ENCODE measurements at places on chromosomes 12 and 14.

- H3K36me3 ChIP-seq, result peaks cover 10% of the 10 kb centered on the region
- DNase-seq, result no peak
- no peak overlapping the region for H3K4me3 ChIP-seq
- no peaks in the 10 kb centered on the region for H3K27me3 ChIP-seq
- no peak overlapping the region for H3K27ac ChIP-seq
- peaks cover 4% of the 10 kb centered on the region for H3K4me1 ChIP-seq
Observed at GRCh38 chr14:101920271-101920670, 44.1 kb upstream of the DYNC1H1 start.

GRCh38 chr12:50981319-50982239 lies 29.2 kb downstream of the HIGD1C start:
- DNase-seq, result no peak
- H3K36me3 ChIP-seq, result peaks cover under 1% of the 10 kb centered on the region
- no peak overlapping the region for H3K4me3 ChIP-seq
- H3K27ac ChIP-seq, result no peak overlapping the region
- no peaks in the 10 kb centered on the region for H3K27me3 ChIP-seq

- DNase-seq, result no peak
- H3K27me3 ChIP-seq, result no peaks in the 10 kb centered on the region
- H3K4me3 ChIP-seq, result no peak overlapping the region
Observed at GRCh38 chr12:1330477-1330827, 263.9 kb downstream of the FBXL14 start.

GRCh38 chr12:104870797-104871196 lies 87.3 kb downstream of the SLC41A2 start:
- H3K36me3 ChIP-seq, result peaks cover 2% of the 10 kb centered on the region
- DNase-seq, result no peak
- no peak overlapping the region for H3K4me3 ChIP-seq

GRCh38 chr12:108127654-108128053 lies 1.4 kb upstream of the WSCD2 start:
- DNase-seq, result no peak
- no peak overlapping the region for H3K27ac ChIP-seq
- H3K4me3 ChIP-seq, result no peak overlapping the region
- H3K36me3 ChIP-seq, result no peaks in the 10 kb centered on the region

DNA sequence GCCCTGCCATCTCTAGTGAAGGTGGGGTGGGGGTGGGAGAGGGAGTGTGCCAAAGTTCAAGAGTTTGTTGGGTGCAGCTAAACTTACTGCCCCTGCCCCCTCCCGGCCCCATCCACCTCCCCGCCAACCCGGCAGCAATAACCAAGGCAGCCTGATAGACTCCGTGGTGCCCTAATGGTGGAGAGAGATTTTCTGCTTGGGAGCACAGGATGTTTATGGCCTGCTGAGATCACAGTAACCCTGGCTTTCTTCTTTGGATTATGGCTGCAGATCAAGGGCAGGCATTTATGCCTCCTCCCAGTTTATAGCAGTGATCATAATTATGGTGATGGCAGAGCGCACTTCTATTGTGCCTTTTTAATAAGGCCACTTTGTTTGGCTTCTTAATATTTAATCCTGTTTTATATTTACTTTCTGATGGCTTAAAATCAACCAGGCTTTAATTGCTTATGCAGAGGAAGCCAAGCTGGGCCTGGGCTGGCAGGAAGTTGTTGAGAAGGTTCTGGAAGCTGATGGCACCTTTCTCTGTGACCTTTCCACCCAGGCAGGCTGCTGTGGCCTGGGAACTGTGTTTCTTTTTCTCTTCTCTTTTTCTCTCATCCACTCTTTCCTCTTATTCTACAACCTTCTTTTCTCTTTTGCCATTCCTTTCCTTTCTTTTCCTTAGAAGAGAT lies 256.8 kb upstream of the FKBP4 start:
- H3K27ac ChIP-seq, result no peak overlapping the region
- H3K4me3 ChIP-seq, result no peak overlapping the region
- DNase-seq, result no peak
- H3K27me3 ChIP-seq, result no peaks in the 10 kb centered on the region

DNA sequence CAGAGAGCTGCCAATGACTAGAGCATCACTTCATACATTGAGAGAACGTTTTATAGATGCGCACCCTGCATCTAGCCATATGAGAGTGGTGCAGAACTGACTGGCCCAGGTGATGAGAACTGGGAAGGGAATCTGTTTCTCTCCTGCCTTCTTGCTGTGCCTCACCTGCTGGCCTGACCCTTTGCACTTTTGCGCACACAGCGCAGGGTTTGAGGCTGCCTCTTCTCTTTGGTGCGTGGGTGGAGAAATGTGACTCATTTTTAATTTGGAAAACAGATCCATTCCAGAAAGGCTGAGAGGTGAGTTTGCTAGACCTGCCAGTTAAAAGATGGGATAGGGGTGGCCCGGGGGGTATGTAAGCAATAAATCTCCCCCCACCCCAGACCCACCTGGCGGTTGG lies 453 bp upstream of the ESRRB start:
- H3K27me3 ChIP-seq, result peaks cover 40% of the 10 kb centered on the region
- no peak overlapping the region for H3K4me3 ChIP-seq
- peaks cover 4% of the 10 kb centered on the region for H3K4me1 ChIP-seq
- H3K27ac ChIP-seq, result no peak overlapping the region

- no peak overlapping the region for H3K4me3 ChIP-seq
- H3K27me3 ChIP-seq, result peaks cover 5% of the 10 kb centered on the region
- no peaks in the 10 kb centered on the region for H3K4me1 ChIP-seq
- H3K27ac ChIP-seq, result no peak overlapping the region
Observed at GRCh38 chr14:93937519-93937918, 10.4 kb downstream of the FAM181A start.

- H3K36me3 ChIP-seq, result no peaks in the 10 kb centered on the region
- no peaks in the 10 kb centered on the region for H3K27me3 ChIP-seq
Observed at GRCh38 chr12:58533652-58534051, 386.7 kb downstream of the LRIG3 start.

GRCh38 chr12:117514016-117514415 lies 152.6 kb upstream of the NOS1 start:
- H3K27ac ChIP-seq, result no peak overlapping the region
- no peak overlapping the region for H3K4me3 ChIP-seq
- H3K4me1 ChIP-seq, result peaks cover 8% of the 10 kb centered on the region
- no peaks in the 10 kb centered on the region for H3K27me3 ChIP-seq
- DNase-seq, result no peak
- H3K36me3 ChIP-seq, result no peaks in the 10 kb centered on the region

- no peak for DNase-seq
- H3K27ac ChIP-seq, result no peak overlapping the region
- no peaks in the 10 kb centered on the region for H3K27me3 ChIP-seq
- no peaks in the 10 kb centered on the region for H3K4me1 ChIP-seq
- H3K36me3 ChIP-seq, result peaks cover 19% of the 10 kb centered on the region
Observed at GRCh38 chr12:43347026-43347425, 205.0 kb downstream of the ADAMTS20 start.

- no peaks in the 10 kb centered on the region for H3K27me3 ChIP-seq
- H3K4me3 ChIP-seq, result no peak overlapping the region
- no peaks in the 10 kb centered on the region for H3K36me3 ChIP-seq
Observed at GRCh38 chr12:108400481-108400880, 61.4 kb upstream of the CMKLR1 start.

DNA sequence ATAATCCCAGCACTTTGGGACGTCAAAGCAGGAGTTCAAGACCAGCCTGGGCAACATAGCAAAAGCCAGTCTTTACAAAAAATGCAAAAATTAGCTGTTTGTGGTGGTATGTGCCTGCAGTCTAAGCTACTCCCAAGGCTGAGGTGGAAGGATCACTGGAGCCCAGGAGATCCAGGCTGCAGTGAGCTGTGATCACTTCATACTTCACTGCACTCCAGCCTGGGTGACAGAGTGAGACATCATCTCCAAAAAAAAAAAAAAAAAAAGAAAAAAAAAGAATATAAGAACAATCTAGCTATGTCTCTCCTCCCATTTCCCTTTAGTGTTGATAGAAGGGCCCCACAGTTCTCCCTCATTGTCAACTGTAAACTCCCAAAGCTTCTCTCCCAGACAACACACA lies 3.5 kb upstream of the BCAT1 start:
- no peaks in the 10 kb centered on the region for H3K36me3 ChIP-seq
- DNase-seq, result no peak
- no peaks in the 10 kb centered on the region for H3K27me3 ChIP-seq
- H3K4me1 ChIP-seq, result peaks cover 4% of the 10 kb centered on the region
- H3K4me3 ChIP-seq, result no peak overlapping the region

GRCh38 chr12:93782853-93783252 lies 105.7 kb downstream of the CRADD start:
- peaks cover 3% of the 10 kb centered on the region for H3K4me1 ChIP-seq
- H3K4me3 ChIP-seq, result no peak overlapping the region
- no peak overlapping the region for H3K27ac ChIP-seq
- H3K36me3 ChIP-seq, result no peaks in the 10 kb centered on the region
- no peaks in the 10 kb centered on the region for H3K27me3 ChIP-seq
- no peak for DNase-seq

DNA sequence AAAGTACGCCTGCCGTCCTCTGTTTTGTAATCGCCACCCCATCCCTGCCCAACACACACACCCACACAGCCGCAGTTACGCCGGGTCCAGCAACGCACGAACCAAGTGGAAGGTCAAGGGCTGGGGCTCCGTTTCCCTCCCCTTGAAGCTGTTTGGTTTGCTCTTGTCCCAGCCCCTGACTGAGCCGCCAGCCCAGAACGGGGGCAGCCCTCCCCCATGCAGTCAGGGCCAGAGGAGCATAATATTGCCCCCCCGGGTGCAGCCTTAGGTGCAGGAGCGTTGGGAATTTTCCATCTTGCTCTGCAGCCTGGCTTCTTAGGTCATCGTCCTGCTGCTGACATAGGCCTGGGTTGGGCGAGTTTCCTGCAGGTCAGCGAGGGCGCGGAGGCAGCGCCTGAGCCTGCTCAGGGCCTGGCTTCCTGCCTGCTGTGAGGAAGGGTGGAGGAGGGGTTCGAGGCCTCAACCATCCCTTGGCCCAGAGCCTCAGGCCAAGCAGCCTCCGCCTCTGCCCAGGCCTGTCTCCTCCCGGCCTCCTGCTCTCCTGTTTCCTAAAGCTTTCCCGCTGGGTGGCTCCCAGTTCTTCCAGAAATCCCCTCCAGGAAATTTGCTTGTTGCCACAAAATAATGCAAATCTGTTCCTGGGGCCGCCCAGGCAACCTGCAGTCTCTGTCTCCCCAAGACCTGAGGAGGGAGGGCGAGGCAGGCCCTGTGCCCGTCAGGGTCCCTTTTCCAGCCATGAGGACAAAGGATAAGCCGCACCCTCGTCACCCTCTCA lies 44.5 kb downstream of the PSMA6 start:
- no peak overlapping the region for H3K4me3 ChIP-seq
- no peaks in the 10 kb centered on the region for H3K36me3 ChIP-seq
- H3K27ac ChIP-seq, result no peak overlapping the region
- peak; percentile 84 for DNase-seq
- H3K4me1 ChIP-seq, result peaks cover 6% of the 10 kb centered on the region

- DNase-seq, result no peak
- H3K36me3 ChIP-seq, result no peaks in the 10 kb centered on the region
- H3K27me3 ChIP-seq, result no peaks in the 10 kb centered on the region
- no peak overlapping the region for H3K27ac ChIP-seq
Observed at GRCh38 chr14:38873941-38874612, 229.0 kb downstream of the SEC23A start.

DNA sequence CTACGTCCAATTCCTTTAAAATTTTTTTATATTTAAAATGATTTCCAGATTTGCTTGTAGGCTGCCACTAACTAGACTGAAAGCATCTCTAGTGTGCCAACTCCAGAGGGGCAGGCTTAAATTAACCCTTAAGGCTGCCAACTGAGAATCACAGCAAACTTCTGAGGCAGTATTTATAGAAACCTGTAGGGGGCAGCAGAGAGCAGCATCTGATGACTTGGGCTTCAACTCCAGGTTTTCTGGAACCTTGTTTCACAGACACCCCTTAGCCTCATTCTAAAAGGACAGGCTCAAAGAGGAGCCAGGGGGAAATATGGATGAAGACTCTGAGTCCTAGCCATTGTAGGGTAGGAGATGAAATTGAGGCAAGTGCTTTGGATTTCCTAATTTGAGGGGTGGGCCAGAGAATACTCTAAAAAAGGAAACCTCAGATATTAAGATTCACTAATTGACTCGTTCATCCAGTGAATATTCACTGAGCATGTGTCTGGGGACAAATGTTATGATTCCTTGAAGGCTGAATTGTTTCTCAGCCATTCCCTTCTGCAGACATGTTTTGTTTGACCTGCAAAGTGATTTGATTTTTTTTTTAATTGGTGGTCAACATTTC lies 63.3 kb upstream of the HSPB8 start:
- H3K4me3 ChIP-seq, result no peak overlapping the region
- H3K36me3 ChIP-seq, result peaks cover 5% of the 10 kb centered on the region
- no peak overlapping the region for H3K27ac ChIP-seq
- DNase-seq, result peak; percentile 66
- no peaks in the 10 kb centered on the region for H3K4me1 ChIP-seq

- H3K36me3 ChIP-seq, result peaks cover 32% of the 10 kb centered on the region
- H3K27ac ChIP-seq, result no peak overlapping the region
- H3K4me3 ChIP-seq, result no peak overlapping the region
- no peaks in the 10 kb centered on the region for H3K27me3 ChIP-seq
Observed at GRCh38 chr12:19177754-19178153, 48.2 kb downstream of the PLEKHA5 start.

DNA sequence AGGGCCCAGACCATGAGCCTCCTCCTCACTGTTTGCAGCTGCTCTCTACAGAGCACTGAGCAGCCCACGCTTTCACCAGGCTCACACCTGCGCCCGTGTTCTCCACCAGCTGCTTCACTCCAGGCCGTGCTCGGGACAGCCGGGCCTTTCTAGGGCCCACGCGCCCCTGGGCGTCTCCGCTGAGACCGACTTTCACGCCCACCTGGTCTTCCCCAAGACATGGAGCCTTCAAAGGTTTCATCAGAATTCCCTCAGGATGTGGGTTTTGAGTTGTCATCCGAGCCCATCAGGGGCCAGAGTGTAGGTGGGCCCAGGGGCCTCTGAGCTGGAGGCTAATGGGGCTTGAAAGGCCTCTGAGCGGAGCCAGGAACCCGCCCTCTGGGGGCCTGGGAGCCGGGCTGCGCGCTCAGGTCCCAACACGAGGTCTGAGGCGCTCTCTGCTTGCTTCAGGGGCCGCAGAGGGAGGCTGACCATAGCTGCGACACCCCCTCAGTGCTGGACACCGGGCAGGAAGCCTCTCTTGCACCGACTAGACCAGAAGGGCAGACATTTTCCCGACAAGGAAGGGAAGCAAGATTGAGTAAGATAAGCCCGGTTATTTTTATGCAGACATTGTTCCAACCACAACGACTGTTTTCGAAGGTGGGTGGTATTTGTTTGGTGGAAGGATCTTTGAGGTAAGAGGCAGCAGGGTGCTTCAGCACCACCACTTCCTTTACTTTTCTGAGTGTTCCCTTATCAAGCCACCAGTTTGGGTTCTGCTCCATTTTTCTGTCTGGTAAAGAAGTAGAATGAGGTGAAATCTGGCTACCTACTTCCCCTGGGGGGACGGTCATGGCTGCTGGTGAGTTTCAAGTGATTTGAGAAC lies 125.0 kb upstream of the FUT8 start:
- H3K27ac ChIP-seq, result no peak overlapping the region
- DNase-seq, result peak; percentile 46
- no peaks in the 10 kb centered on the region for H3K27me3 ChIP-seq
- H3K4me3 ChIP-seq, result no peak overlapping the region
- peaks cover 6% of the 10 kb centered on the region for H3K4me1 ChIP-seq

GRCh38 chr14:94113490-94113889 lies 3.0 kb downstream of the IFI27 start:
- no peaks in the 10 kb centered on the region for H3K4me1 ChIP-seq
- H3K36me3 ChIP-seq, result no peaks in the 10 kb centered on the region
- H3K27ac ChIP-seq, result no peak overlapping the region
- H3K4me3 ChIP-seq, result no peak overlapping the region
- no peaks in the 10 kb centered on the region for H3K27me3 ChIP-seq

All from H9 (cell line).